ENCODE measurements at places on chromosomes 3 and 15.

DNA sequence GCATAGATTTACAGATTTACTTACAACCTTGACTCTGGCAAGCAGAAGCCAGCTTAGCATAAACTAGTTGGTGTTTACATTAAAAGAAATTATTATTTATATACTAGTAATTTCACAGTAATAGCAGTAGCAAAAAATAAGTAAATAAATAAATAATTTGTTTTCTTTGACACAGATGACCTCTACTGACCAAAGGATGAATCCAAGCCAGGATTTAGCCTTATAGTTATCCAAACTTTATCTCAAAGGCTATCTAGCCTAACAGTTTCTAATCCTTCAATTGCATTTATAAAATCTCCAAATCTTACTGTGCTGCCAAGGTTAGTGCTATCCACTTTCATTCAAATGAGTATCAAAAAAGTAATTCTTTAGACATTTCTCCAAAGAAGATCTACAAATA lies 64.3 kb downstream of the FRMD5 start:
- DNase-seq = no peak

DNA sequence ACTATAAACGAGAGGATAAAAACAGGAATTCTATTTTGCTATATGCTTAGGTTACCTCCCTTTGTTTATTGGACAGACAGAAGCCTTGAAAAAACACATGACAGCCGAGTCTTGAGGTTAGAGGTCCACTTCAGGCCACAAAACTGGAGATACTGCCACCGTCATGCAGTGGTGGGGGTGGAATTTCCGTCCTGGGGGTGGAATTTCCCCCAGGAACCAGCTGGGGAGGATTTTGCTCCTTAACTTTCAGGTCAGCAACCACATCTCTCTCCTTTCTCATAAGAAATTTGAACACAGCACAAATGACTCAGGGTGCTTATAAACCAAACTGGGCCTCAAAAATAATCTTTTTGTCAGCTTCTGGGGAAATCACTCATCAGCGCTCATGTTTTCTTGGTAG lies 545.8 kb upstream of the ADAMTS9 start:
- DNase-seq = no peak

DNA sequence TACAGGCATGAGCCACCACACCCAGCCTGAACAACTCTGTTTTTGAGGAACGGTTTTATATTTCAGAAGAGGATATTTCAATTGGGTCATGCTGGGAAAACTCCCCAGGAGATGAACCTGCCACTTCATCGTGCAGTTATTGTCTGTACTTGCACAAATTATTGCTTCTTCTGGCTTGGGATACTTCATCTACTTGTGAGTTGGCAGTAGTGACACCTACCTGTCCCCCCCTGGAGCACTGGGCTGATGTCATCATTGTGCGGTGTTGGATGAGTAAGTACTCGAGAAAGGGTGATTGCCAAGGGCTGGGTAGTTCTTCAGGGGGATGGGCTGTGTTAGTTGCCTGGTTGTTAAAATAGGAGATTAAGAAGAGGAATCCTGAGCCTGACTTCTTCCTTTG lies 85.1 kb upstream of the SAMMSON start:
- no peak for DNase-seq

DNA sequence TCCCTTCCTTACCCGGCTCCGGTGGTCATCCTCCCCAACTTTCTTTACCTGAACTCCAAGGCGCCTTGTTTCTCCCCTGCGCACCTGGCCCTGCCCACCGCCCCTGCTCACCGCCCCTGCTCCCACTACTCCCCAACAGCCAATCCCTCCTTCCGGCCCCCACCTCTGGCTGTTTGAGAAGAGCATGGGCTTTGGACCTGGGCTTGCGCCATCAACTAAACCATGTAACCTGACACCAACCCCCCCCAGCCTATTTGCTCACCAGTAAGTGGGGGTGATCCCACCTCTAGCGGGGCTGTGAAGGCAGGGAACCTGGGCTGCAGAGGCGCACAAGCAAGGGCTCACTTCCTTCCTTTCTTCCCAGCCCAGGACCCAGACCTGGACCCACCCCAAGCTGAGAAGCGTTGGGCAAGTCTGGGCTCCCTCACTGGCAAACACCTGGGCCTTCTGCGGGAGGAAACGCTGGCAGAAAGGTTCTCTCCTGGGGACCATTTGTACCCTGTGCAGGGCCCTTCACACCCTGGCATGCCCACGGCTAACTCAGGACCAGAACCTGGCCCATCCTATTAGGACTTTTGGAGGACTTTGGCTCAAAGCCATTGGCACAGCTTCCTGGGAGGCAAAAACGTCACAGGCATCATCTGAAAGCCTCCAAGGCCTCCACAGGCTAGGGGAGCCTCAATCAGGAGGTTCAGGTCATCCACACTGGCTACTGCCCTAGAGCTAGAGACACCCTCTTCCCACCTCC lies at the start of gene PLXNB1:
TSS of gene PLXNB1 (minus strand) at position 127 of the 748 bp plus-strand sequence. CDS start 5,475 bp downstream, outside the sequence.
- DNase-seq = peak; percentile 79

- DNase-seq = peak; percentile 20
Measured at GRCh38 chr3:184175506-184175905, 851 bp downstream of the AP2M1 start.

DNA sequence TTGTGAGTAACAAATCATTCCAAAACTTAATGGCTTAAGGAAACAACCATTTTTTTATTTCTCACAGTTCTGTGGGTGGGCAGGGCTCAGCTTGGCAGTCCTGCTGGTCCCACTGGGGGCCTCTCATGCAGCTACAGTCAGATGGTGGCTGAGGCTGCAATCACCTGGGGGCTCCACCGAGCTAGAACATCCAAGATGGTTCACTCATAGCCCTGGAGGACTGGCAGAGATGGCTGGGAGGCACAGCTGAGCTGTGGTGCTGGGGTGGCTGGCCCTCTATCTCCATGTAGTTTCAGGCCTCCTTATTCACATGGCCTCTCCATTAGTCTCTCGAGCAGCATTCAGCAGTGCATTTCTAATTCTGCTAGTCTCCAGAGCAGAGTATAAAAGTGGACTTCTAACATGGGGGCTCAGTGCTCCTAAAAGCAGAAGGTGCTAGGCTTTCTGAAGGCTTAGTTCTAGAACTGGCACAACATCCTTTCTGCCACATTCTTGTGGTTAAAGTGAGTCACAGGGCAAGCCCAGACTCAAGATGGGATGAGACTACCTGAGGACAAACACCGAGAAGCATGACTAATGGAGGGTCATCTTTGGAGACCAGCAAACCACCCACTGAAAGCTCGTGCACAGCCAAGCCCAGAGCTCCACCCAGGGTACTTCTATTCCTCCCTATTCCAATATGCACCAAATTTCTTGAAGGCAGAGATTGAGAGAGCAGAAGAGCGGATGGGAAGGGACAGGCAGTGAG lies 6.3 kb downstream of the CAV3 start:
- peak; percentile 74 for DNase-seq

DNA sequence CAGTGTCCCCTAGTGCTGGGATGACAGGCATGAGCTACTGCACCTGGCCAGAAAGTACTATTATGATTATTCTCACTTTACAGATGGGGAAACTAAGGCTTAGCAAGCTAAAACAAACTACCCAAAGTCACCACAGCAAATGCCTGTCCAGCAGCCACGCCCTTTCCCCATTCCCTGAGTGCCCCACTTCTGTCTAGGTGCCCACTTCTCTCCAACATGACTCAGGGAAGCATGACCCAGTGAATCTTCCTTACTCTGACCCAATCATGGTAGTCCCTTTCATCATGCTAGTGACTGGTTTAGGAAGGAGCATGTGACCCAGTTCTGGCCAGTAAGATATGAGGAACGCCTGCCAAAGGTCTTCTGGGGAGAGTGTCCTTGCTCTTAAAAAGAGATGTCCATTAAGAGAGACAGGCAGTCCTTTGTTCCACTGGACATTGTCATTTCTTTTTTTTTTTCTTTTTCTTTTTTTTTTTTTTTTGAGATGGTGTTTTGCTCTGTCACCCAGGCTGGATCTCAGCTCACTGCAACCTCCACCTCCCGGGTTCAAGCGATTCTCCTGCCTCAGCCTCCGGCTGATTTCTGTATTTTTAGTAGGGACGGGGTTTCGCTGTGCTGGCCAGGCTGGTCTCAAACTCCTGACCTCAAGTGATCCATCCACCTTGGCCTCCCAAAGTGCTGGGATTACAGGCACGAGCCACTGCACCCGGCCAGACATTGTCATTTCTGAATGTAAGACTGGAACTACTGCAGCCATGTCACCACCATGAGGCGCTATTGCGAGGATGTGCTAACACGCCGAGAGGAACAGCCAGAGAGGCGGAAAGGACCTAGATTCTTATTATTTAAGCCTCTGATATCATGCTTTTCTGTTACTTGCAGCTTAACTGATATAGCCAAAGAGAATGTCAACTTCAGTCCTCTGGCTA lies 19.8 kb downstream of the MEGF11 start:
- no peak for DNase-seq

DNA sequence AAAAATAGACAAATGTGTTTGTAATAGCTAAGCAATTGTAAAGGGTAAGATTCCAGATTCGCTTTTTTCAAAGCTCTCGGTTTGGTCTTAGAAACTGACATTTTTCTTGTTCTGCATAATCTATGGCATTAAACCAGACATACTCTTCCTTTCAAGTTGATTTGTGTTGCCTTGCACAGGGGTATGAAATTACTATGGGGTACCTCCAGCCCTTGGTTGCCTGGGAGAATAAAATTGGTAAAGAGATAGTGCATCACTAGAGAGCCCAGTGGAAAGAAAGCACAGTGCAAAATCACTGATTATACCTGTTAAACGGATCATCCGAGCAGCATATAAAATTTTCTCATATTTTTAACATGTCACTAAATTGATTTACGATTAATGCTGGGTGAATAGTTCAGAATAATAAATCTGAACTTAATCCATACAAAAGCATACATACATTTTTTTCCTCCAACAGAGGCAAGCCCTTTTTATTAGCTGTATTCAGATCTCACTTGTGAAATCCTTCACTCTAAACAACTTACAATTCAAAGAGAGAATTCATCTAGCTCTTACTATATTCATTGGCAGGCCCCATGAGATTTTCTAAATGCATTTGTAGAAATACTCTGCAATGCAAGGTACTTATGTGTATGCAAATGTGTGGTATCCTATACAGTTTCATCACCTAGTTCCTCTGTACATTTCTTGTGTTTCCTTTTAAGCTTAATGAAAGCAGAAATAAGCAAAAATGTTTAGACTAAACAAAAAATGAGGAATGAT lies 224.4 kb downstream of the ROBO1 start:
- DNase-seq = no peak

- no peak for DNase-seq
Measured at GRCh38 chr3:15151166-15151565, 52.2 kb upstream of the RBSN start.

- DNase-seq = no peak
Measured at GRCh38 chr15:81209635-81210034, 13.0 kb downstream of the IL16 start.

DNA sequence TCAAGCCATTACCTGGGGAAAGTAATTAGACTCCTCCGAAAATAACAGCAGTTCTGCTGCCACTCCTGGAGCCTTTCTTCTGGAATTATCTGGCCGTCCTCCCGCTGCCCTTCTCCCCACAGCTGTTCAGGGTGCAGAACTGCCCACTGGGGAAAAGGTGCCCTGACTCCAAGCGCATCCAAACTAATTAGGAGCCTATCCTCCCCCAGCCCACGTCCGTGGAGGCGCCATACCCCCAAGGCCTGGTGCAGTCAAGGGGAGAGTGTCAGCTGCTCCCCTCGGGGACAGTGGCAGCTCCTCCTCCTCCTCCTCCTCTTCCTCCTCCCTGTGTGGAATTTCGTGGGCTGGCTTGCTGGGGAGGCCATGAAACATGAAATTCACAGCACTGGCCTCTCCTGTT lies 177.2 kb downstream of the XXYLT1 start:
- DNase-seq = no peak

All from HT-29 (cell line).